Osteocyte (in vitro differentiated cells): ENCODE measurements at places on chromosomes 2 and 18.

DNA sequence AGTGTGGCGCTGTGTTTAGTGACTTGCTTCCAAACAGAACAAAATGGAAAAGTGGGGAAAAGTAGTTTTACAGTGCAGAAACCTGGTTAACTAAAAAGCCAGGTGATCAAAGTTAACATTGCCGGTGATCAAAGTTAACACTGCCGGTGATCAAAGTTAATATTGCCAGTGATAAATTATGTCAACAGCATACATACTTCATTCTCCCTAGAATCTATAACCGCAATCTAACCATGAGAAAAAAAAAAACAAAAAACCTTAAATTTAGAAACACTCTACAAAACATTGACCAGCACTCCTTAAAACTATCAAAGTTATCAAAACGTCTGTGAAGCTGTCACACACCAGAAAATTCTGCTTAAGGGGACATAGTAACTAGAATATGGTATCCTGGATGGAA, 18.6 kb downstream of the MAP4K3 start:
- no peak for DNase-seq

DNA sequence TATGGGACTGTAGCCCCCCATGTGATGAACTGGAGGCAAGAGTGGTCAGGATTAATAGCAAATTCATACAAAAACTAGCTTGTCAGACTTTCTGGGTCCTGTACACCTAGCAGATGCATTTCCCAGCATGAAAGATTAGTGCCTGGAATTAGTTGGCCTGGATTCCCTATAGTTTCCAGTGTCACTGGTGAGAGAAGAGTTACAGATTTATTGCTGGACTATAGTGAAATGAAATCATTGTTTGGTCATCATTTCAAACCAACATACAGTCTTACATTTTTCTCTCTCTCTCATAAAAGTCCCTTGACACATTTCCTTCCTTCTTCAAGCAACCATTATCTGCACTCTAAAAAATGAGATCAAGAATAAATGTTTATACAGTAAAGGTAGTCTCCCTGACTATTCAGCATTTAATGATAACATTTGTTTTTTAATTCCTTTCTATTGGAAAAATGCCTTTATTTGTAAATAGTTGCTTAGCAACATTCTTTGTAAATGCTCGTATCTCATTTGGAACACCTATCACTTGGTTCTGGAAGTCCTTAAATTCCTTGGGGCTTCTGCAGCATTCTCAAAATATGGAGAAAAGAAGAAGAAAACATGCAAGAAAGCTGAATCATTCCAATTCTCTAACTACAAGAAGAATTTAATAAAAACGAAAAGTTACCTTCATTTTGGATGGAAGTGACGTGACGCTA, 144.4 kb downstream of the MREG start:
- no peak for DNase-seq

DNA sequence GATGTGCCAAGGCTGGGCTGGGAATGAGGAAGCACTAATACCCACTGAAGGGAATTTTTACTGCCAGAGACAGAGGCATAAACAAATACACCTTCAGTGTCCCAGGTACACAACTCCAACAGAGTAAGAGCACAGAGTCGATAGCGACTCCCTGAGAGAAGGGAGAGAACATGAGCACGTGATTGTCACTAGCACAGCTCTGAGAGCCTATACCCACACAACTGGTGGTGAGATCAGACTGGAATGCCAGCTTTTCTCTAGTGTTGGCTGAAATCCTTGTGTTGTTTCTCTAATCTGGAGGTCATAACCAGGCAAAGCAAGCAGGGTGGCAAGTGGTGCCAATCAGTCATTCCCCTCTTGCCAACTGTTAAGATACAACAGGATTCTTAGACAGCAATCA, 377.2 kb downstream of the CNTNAP5 start:
- DNase-seq: no peak

DNA sequence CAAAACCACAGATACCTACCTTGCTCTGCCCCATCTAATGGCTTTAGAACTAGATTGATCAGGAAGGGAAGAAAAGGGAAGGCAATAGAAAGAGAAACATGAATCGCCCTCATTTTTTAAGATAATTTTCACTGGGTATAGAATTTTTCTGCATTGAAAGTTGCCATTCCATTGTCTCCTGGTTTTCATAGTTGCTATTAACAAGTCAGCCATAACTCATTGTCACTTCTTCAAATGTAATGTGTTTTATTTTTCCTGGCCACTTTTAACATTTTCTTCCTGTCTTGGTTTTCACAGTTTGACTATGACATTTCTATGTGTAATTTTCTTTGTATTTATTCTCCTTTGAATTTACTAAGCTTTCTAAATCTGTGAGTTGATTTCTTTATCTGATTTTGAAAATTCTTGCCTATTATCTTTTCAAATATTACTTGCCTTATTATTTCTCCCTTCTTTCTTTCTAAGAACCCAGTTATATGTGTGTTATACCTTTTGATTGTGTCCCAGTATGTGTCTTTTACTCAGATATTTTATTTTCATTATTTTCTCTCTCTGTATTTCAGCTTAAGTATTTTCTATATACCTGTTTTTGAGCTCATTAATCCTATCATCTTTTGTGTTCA, 85.5 kb upstream of the GLI2 start:
- no peak for DNase-seq

GRCh38 chr2:233756429-233757081, 3.5 kb upstream of the UGT1A1 start:
- DNase-seq: no peak

DNA sequence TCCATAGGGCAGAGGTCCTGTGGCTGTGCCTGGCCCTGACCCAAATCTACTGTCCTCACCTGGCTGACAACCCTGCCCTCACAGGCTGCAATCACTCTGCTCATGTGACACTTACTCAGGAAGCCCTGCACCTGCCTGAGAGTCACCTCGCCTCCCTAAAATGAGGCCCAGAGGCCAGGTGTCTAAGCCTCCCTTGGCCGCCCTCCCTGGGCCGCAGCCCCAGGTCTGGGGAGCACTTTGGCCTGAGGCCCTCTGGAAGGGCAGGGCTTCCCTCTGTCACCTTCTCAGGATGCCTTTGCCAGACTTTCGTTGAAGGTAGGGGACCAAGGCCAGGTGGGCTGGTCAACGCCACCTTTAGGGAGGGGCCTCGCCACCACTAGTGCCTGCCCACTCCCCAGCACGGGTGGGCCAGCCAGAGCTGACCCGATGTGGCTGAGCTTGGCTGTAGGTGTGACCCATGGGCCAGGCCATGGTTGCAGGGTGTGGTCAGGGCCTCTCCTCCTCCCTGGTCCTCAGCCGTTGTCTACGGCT, 6.1 kb upstream of the GPC1 start:
- DNase-seq: no peak

DNA sequence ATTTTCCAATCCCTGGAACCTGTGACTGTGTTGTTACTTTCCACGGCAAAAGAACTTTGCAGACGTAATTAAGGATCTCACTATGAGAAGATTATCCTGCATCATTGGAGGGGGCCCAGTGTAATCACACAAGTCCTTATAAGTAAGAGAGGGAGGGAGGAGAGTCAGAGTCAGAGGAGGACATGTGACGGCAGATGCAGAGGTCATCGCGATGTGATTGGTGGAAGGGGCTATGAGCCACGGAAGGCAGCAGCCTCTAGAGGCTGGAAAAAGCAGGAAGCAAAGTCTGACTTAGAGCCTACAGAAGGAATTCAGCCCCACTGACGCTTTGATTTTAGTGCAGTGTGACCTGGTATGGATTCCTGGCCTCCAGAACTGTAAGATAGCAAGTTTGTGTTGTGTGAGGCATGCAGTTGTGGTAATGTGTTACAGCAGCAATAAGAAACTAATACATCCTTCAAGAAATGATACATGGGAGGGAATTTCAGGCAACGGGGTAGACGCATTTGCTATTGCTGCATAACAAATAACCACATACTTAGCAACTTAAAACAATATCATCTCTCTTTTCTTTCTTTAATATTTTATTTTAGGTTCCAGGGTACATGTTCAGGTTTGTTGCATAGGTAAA, 112.7 kb upstream of the SERPINE2 start:
- no peak for DNase-seq

- DNase-seq: no peak
These were observed 19.8 kb downstream of the ADD2 start for GRCh38 chr2:70748002-70748784.

DNA sequence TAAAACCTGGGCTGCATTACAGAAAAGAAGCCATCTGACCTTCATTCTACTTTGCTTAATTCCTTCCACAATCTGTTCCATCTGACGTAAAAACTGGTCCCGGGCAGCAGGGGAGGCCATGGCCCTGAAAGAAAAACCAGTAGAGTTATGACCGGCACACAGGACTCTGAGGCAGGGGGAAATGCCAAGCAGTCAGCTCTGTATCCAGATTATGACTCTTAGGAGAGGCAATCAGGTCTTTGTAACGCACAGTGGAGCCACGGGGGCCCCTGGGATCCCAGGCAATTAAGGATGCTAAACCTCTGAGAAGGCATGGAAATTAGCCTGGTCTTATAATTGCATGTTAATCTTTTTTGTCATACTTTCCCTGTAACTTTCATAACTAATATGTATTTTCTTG, 78.4 kb downstream of the CCDC93 start:
- DNase-seq: no peak

DNA sequence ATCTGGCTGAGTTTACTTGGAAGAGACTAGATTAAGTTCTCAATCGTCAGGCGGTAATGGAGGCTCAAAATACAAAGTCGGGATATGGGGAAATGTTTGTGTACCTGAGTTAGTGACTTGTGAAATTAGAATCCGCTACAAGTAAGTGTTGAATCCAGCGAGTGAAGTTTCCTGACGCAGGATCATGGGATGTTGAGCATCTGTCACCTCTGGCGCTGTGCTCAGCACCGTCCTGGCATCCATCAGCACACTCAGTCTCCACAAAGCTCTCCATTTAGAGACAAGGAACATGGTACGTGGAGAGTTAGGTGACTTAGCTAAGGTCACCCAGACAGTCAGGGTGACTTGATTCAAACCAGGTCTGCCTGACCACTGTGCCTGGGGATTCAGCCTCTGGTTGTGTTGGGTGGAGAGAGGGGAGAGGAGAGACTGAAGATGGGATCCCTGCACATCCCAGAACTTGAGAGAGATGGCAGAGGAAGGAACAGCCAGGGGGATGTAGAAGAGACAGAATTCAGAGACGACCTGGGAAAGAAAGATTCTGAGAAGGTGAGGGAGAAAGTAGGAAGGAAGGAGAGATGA, 251.2 kb downstream of the ACKR3 start:
- DNase-seq: no peak

DNA sequence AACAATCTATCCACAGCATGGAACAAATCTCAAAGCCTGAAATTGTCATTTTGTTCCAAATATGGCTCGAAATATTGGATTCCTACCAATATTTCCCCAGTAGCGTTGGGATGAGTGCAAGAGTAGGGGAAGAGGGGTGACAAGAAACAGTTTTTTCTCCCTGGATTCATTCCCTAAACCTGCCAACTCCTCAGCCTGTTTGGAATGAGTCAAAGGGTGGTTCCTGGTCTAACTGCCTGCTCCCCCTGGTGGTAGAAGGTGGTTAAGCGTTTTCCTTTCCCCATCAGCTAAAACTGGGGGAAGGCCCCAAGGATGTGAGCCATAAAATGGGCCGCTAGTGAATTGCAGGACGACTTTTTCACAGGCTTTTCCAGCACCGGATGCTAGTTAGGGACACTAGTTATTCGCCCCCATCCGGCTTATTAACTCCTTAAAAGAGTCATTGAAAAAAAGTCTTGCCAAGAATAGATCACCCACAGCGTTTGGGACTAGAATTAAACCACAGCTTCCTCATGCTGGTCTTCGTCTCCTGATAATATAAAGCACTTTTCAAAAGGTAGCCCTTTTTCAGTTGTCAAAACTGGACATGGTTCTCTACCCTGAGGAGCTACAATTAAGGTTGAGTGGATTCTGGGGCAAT, 72.5 kb downstream of the DHRS9 start:
- no peak for DNase-seq

- DNase-seq: no peak
These were observed at the start of gene ATOH8 for GRCh38 chr2:85753525-85754312. Gene ATOH8, plus strand, starts transcription at chr2:85753991. Its CDS starts 199 bp downstream, at chr2:85754190.
